ENCODE measurements at places on chromosomes 6 and 20. TPM values are rescaled to one million over a fixed set of nuclear protein-coding genes. Genes with fewer than 3 reads are reported as not detected.

The SLC17A9 gene
- 0.08 TPM for total RNA-seq

The SCGN gene
- 0.20 TPM for total RNA-seq

The BMP6 gene
- total RNA-seq = 14.8 TPM

The ZSCAN23 gene
- not detected for total RNA-seq

The CLPSL2 gene
- total RNA-seq = 0.80 TPM

The SLC17A3 gene
- 0.86 TPM for total RNA-seq

The JARID2 gene
- 9.7 TPM for total RNA-seq

The NHSL1 gene
- 3.8 TPM for total RNA-seq

The DUSP15 gene
- 0.88 TPM for total RNA-seq

The PSORS1C1 gene
- total RNA-seq = 6.2 TPM

The SF3B5 gene
- total RNA-seq = 198 TPM

The SMLR1 gene
- not detected for total RNA-seq

The POLR3F gene
- 15.4 TPM for total RNA-seq

The PACRG gene
- 0.32 TPM for total RNA-seq

The PLCG1 gene
- 37.9 TPM for total RNA-seq

The LTB gene
- 0.32 TPM for total RNA-seq

Measured in A549 treated with dexamethasone at 1 μM for 4 hours (cell line).